Activated CD4-positive, CD25-positive, alpha-beta regulatory T cell treated with anti-CD3 and anti-CD28 coated beads, Interleukin-2, amount 50 U/mL, for 24 hours (primary cell): ENCODE measurements at places on chromosomes 2 and 18.

DNA sequence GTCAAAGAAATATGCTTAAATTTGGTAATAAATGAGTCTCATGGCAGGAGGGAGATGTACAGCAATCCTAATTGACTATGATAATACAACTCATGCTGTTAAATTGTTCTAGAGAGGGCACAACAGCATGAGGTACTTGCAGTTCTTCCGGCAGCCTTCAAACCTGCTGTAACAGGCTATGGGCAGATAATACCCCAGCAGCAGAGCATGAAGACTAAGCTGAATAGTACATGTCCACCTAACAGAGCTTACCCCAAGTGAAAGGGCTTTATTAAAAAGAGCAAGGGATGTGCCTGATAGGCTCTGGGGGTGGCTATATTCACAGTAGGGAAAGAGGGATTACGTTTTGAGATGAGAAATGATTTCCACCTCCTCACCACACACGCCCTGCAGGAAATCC lies 28.9 kb downstream of the MRO start:
- ATAC-seq, result no peak

- no peak for ATAC-seq
Measured at GRCh38 chr2:151153601-151154000, 108.1 kb downstream of the RBM43 start.

DNA sequence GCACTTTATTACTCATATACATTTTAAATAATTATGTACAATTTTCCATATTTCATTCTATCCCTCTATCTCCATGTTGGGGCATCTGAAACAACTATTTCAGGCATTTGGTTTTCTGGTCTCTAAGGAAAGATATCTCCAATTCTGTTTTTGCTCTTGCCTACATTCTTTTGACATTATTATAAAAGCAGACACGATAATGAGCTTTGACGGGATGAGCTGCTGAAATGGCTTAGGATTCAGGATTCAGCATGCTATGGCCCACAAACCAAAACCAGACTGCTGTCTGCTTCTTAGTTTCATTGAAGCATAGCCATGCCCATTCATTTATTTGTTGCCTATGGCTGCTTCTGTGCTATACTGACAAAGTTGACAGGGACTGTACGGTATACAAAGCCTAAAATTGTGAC lies 42.7 kb upstream of the GLS start:
- ATAC-seq, result no peak

DNA sequence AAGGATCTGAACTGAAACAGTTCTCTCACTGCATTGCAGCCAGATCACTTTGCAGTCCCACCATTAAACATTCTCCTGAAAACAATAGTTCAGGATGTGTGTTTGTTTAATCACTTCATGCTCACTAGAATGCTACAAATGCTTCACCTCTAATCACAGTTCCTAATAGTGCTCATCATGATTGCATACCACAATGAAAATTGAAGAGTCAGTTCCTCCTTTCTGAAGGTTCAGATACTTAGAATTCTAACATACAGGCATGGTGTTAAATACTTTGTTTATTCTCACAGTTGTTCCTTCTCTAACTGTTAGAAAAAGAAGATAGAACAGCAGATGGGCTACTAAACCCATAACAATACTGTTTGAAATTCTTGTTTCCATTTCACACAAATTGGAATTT lies 622.3 kb upstream of the ACVR2A start:
- ATAC-seq, result no peak

- no peak for ATAC-seq
Measured at GRCh38 chr2:6971502-6971901, 54.3 kb downstream of the RNF144A start.

DNA sequence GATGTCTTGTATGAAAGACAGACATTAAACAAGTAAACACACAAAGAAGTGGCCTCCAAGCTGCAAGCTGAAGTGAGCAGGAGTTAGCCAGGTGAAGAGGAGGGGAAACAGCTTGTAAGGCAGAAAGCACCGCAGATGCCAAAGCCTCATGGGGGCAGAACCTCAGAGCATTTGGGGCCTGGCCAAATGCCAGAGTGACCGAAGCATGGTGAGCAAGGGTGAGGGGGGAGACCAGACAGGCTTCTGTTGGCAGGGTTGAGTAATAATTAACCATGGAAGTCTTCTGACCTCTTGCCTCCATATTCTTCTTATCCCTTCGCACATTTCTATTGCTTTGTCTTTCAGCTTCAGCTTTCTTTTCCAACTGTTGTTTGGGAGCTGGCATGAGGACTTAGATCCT lies 5.6 kb downstream of the QPCT start:
- no peak for ATAC-seq

DNA sequence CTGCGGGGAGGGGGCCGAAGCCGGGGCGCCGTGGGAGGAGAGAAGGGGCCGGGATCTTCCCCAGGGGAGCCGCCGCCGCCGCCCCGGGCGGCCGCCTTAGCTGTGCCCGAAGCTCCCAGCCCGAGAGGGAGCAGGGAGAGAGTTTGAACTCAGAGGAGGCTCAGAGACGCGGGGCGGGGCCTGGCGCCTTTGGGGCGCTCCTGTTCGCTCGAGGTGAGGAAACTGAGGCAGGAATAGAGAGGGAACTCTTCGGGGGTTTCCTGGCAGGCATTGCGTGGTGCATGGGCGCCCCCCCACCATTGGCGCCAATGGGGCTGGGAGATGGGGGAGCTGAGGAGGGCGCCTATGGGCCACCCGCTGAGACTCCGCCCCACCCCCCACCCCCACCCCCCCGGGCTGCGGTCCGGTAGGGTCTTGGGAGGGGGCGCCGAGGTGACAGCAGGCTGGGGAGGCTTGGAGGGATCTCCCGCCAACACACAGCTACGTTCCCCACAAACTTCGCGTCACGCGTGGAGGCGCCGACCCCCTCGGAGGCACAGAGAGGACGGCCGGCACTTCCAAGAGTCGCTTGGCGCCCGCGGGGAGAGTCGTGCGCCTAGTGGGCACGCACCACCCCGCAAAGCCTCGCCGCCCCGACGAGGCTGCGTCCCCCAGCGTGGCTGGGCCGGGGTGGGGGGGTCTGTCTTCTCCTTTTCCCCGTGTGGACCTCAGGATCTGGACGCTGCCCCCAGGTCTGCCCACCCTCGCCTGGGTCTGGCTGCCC lies 680 bp downstream of the CTDSP1 start:
- peak; percentile 2 for ATAC-seq

DNA sequence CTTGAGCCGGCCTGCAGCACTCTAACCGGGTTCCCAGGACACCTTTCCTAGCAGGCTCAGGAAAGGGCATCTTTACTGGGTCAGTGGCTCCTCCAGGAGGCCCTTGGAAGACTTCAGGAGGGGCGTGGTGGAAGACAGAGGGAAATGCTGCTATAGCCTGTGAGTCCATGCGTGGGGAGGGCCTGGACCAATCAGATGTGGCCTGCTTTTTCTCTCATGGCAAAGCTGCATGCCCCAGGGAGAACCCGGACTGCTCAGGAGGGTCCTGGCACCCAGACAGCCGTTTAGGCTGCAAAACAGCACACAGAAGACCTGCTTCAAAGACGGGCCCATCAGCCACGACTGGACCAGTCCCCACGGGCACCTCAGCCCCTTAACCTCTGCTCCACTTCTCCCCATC lies 84.4 kb downstream of the EIPR1 start:
- no peak for ATAC-seq

DNA sequence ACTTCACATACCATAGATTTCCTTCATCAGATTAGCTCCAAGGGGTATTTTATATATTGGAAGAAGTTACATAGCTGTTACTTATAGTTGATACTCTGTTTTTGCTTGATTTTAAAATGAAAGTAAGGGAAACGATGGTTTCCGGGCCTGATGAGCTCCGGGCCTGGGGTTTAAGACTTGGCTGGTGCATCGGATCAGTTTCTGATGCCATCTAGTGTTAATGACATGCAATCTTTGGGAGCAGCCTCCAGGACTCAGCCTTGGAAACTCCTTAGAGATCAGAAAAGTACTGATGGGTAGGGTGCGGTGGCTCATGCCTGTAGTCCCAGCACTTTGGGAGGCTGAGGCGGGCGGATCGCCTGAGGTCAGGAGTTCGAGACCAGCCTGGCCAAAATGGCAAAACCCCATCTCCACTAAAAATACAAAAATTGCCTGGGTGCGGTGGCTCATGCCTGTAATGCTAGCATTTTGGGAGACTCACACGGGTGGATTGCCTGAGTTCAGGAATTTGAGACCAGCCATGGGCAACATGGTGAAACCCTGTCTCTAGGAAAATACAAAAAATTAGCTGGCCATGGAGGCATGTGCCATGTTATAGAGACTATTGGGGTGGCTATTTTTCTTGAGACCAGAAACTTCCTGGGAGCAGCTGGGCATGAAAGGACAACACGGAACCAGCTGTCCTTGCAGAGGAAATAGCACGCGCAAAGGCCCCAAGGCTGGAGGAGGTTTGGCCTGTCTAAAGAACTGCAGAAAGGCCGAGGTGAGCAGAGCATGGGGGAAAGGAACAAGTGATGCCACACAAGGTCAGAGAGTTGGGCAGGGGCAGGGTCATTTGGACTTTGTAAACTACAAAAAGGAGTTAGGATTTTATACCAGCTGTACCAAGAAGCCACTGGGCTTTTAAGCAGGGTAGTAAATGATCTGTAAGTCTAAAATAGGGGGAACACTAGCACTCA lies 46.9 kb upstream of the CNOT11 start:
- peak; percentile 78 for ATAC-seq

DNA sequence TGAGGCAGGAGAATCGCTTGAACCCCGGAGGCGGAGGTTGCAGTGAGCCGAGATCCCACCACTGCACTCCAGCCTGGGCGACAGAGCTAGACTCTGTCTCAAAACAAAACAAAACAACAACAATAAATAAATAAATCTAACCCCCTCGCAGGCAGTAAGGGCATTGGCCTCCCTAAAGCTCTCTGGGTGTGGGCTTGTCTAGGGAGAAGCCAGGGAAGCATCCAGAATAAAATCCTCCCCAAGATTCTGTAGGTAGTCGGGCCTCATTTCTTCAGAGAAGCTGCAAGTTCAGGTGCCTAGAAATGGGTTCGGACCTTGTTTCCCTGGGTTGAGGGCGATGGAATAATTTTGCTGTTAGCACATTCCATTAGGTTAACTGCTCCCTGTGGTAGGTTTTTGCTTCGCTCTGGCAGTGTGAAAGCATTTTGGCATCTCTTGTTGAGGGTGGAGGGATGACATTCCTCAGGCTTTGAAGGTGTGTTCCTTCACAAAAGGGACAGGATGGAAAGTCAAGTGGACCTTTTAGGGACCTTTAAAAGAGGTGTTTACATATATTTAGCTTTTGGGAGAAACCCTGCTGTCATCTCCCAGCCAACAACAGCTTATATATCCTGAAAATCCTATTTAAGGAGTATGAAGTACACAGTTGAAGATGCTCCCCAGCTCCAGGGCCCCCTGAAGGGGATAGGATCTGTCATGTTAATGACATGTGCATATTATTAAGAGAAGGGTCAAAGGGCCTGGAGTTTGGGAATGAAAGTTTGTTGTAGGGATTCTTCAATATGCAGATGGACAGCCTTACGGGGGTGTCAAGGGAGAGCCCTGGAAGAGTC lies 17.7 kb downstream of the MYCN start:
- no peak for ATAC-seq

DNA sequence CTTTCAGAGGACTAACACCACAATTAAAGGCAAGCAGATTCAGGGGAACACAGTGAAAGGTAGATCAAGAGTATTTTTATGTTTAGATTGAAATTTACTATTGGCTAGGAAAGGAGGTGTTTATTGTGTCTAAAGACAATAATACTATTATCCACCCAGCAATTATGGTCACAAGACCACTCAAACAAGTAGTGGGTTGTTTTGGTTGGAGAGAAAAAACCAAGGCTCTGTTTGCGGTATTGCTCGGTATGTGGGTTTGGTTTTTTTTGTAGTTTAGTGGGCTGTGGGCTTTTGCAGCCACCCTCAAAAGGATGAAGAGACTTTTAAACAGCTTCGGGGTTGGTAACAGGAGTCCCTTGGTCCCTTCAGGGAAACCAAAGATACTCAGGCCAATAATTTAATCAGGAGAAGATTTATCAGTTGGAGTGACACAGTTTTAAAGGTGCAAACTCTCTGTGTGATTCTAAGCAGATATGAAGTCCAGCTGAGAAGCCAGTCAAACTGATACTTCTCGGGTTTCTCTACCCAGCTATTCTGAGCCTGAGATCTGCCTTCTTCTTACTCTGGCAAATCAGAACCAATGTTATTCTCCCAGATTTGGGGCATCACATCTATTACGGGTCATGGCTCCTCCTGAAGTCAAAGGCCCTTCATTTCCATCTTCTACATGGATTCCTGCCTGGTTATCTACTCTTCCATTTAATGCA lies 55.3 kb downstream of the DCC start:
- ATAC-seq, result no peak

DNA sequence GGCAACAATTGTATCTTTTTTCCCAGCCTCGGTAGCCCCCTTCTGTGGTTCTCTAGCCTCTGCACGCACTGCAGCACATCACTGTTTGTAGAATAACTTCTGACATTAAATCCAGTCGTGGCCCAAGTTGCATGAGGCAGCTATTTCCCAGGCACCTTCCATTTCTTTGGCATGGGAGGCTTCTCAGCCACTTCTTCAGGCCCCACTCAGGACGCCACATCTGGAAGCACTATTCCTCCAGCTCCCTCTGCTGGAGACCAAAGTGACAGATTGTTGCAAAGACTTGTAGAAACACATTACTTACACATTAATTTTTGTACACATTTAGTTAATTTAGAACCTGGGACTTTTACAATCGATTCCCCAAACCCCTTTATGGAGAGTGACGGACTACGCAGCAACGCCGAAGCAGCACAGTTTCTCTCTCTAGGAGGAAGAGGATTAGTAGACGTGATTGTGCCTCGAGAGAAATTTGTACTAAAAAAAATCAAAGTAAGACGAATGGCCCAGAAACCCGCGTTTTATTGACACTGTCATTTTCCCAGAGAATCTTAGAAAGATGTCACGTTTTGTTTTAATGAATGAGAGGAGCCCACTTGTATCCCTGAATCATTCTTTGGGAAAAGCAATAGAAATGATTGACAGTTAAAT lies 57.8 kb upstream of the RGPD5 start:
- no peak for ATAC-seq

DNA sequence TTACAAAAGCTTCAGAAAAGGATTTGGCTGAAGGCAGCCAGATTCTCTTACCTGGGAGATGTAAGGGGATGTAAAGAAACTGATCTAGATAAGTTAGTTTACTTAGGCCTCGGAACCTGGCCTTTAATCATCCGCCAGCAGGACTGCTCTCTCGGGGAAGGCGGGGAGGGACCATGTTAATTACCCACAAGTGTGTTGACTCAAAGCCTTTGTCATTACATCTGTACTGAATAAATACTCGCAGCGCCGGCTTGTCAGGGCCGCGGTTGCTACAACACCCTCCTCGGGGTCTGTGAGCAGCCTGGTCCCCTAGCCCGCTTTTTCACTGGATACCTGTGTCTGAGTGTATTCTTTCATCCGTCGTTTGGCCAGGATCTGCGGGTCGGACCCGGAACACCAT lies 6.7 kb downstream of the CHMP3 start:
- ATAC-seq, result no peak
